ENCODE measurements at places on chromosomes 2 and 18.

- no peak for DNase-seq
These were observed 37.0 kb upstream of the NT5DC4 start for GRCh38 chr2:112683550-112684414.

GRCh38 chr2:187118331-187119099 is 269.5 kb upstream of the ZSWIM2 start:
- no peak for DNase-seq

DNA sequence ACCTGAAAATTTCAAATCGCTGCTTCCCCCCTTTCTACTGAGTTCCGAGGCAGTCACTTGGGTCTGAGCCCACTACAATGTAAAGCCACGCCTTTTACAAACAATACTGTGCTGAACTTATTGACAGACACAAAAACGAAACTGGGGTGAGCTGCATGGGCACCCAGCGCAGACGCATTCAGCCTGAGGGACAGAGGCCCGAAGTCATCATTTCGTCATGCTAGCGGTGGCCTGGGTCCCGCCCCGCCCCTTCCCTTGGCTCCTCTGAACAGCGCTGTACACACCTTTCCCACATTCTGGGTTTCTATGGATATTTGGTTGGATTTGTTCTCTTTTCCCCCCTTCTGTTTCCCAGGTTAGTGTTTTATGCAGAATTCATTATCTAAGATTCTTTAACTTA is 71.7 kb downstream of the EIPR1 start:
- no peak for DNase-seq

DNA sequence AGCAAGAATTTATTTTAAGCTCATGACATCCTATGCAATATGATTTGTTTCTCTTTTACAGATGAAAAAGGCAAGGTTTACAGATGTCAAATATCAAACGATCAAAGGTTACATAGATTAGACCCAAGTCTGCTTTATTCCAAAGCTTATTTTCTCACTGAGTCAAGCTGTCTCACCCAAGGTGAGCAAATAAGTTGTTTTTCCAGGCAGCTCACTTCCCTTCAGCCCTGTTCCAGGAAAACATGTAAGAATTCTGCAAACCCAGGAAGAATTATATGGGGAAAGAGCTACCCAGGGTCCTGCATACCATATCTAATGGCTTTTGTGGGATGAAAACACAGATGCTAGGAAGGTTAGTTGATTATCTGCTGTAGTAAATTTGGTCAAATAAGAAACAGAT is 57.7 kb upstream of the SCN9A start:
- DNase-seq = no peak

GRCh38 chr2:223230352-223230751 is 178.4 kb downstream of the KCNE4 start:
- no peak for DNase-seq

- no peak for DNase-seq
These were observed 670.4 kb downstream of the ADCYAP1 start for GRCh38 chr18:1575084-1575483.

DNA sequence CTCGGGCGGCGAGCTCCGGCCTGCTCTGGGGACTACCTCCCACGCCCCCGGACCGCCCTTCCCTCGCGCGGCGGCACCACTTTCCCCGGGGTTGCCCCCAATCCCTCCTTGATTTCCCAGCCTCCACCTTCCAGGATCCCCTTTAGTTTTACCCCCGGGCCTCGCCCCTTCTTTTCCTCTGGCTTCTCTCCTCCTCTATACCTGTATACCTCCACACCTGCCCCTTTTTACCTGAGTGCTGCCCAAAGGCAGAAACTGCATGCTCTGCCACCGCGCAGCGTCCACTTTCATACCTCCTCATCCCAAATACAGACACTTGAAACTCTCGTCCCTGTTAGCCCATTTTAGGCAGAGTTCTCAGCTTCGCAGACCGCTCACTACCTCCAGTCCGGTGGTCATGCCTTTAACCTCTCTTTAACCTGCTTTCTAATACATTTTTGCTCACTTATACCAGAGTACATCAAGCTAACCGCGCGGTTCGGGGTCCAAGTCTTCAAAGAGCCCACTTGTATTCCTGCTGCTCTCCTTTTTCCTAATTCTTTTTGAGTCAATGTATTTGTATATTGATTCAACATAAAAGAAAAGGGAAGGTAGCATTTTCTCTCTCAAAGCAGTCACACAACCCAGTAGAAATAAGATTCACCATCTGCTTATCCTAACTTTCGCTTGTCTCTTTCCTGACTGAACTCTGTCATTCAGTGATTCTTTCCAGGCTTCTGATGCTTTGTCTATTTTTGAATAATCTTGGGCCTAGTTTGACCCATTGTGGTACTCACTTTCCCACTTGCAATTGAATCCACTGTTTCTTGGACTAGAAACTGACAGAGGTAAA is 901 bp downstream of the SPOPL start:
- no peak for DNase-seq

DNA sequence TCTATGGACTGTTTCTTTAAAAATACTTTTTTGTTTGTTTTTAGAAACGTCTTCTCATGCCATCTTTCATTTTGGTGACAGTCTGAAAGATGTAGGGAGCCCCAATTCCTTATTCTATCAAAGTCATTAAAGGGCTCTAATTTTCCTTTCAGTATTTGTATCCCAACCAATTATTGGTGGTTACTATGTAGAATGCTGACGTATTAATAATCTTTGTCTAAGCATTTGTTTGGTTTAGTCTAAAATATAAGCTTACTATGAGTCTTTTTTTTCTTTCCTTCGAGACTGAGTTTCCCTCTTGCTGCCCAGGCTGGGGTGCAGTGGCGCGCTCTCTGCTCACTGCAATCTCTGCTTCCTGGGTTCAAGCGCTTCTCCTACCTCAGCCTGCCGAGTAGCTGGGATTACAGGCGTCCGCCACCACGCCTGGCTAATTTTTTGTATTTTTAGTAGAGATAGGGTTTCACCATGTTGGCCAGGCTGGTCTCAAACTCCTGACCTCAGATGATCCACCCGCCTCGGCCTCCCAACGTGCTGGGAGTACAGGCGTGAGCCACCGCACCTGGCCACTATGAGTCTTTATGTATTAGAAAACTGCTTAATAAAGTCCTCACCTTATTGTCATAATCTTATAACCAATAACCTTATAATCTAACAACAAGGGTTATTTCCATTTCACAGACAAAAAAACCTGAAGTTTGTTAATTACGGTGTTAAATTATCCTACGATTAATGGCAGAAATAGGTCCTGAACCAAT is 849 bp upstream of the VRK2 start:
- no peak for DNase-seq

- DNase-seq = no peak
These were observed 169.7 kb upstream of the SATB2 start for GRCh38 chr2:199627417-199627816.

DNA sequence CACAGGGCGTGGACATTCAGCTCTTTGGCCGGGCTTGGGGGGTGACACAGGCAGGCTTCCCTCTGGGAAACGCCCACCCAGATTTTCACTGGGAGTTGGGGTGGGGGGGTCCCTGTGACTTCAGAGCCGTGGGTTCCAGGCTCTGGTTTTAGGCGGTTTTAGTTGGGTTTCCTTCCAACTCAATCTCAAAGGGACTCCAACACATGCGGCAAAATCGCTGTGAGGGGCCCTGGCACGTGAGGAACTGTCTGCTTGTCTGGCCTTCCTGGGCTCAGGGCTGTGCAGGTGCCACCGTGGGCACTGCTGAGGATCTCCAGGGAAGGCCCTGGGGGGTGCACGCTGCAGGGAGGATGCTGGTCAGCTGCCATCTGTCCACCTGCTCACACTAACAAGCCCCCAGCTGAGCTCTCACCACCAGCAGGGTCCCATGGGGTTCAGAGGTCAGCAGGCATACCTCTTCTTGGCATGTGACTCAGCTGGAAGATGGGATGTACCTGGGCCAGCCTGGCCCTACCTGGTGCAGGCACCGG is 11.7 kb downstream of the HS6ST1 start:
- no peak for DNase-seq

DNA sequence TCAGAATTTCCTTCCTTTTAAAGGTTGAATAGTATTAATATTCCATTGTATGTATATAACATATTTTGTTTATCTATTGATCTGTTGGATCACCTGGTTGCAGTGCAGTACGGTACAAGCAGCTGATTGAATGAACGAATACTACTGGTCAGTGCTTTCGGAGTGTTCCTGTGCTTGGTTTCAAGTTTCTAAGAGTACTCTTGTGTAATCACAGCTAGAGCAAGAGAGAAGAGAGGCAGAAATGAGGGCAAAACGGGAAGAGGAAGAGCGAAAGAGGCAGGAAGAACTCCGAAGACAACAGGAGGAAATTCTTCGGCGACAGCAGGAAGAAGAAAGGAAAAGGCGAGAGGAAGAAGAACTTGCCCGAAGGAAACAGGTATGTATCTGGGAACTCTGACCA is 40.3 kb upstream of the KCNJ13 start:
- DNase-seq = no peak

DNA sequence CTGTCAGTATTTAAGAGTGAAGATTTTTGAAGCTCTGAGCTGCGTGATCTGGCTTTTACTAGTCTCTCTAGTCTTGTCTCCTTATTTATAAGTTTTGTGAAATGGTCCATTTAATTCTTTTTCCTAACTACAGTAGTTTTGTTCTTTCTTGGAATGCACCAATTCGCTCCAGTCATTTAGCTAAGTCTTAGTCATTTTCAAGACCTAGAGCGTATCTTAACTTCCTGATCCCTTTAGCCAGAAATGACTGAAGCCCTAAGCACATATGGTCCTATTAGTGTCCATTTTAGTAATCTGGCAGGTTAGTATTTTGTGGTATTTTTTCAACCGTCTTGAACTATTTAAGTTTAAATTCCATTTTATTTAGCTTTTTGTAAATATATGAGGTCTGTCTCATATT is 3.6 kb downstream of the BIRC6 start:
- no peak for DNase-seq

DNA sequence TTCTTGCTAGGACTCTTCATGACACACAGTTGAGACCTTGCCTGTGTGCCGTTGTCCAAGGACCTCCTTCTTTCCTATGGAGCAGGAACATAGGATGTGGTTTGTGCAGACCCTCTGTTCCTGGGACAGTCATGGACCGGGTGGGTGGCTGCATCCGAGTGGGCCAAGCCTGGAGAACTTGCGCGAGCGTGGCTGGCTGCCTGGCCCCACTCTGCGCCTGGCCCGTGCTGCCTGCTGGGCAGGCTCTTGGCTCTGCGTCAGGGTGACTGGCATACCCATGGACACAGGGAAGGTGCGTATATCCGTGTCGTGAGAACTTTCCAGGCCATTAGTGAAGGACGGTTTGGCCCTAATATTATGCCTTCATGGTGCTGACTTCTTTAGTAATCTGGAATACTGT is 68.2 kb downstream of the DCDC2C start:
- no peak for DNase-seq

DNA sequence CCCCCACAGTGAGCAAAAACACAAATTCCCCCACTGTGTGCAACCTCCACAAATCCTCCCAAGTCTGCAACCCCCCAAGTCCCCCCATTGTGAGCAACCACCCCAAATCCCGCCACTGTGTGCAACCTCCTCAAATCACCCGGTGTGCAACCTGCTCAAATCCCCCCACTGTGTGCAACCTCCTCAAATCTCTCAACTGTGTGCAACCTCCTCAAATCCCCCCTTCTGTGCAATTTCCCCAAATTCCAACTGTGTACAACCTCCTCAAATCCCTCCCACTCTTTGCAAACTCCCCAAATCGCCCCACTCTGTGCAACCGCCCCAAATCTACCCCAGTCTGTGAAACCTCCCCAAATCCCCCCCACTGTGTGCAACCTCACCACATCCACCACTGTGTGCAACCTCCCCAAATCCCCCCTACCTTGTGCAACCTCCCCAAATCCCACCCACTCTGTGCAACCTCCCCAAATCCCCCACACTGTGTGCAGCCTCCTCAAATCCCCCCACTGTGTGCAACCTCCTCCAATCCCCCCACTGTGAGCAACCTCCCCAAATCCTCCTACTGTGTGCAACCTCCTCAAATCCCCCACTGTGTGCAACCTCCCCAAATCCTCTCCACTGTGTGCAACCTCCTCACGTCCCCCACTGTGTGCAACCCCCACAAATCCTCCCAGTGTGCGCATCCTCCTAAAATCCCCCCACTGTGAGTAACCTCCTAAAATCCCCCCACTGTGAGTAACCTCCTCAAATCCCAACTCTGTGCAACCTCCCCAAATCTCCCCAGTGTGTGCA is 115.2 kb downstream of the TPO start:
- no peak for DNase-seq

- DNase-seq = no peak
These were observed 649.4 kb upstream of the SLC8A1 start for GRCh38 chr2:41101281-41101680.

DNA sequence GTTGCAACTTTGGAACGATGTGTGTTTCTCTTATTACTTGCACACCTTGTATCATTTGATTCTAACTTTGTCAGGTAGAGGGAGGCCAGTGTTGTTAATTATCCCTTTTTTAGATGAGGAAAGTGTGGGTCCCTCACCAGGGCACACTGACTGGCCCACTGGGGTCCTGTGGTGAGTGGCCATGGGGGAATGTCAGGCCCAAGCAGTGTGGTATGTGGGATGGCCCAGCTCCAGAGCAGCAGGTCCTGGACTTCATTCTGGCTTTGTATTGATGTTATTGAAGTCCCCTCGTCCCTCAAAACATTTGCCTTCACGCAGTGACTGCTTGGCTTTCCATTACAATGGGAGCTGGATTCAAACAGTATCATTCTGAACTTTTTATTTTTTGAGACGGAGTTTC is 11.7 kb downstream of the NCK2 start:
- no peak for DNase-seq

DNA sequence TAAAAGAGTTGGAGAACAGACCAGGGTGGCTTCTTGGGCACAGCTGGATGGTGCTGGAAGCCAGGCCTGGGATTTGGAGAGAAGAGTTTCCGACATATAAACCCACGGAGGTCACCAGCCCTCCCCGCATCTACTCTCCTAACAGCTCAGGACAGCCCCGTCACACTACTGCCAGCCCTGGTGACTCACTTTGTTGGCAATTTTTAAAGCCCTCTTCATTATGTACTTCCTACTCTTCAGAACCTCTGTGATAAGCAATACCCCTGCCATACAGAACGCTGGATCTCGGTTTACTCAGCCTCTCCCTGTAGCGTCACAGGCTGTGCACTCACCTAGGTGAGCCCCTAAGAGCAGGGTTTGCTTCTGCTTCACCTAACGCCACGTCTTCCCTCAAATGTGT is 48.1 kb downstream of the ID2 start:
- DNase-seq = no peak

GRCh38 chr2:30351116-30351515 is 95.9 kb upstream of the LCLAT1 start:
- DNase-seq = no peak

- DNase-seq = no peak
These were observed 1.1 kb downstream of the PTH2R start for GRCh38 chr2:208407667-208408066.

GRCh38 chr2:20208476-20208859 is 16.5 kb downstream of the SDC1 start:
- DNase-seq = no peak

GRCh38 chr18:36887114-36887513 is 58.2 kb downstream of the KIAA1328 start:
- no peak for DNase-seq

- no peak for DNase-seq
These were observed 243.0 kb downstream of the CELF4 start for GRCh38 chr18:37322492-37323035.

DNA sequence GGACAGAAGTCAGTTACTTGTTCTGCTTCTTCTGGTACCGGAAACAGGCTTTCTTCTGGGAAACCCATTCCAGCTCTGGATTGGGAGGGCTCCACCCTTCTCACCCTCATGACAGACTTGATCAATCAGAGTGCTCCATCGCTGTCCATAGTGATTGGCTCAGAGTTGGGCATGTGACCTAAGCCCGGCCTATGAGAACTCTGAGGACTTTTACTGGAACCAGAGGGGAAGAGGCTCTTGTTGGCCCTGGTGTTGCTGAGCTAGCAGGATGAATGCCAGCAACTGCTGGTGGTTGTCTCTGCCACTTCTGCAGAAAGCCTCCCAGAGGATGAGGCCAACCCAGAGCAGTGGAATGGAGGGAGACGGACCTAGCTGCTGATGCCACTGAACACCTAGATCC is 33.3 kb downstream of the TMEM37 start:
- no peak for DNase-seq

All from brain pericyte (primary cell).